Neural progenitor cell (in vitro differentiated cells): ENCODE measurements at places on chromosomes 11 and 22.

GRCh38 chr11:17561526-17561925 lies 14.5 kb downstream of the OTOG start:
- no peak for DNase-seq

- DNase-seq, result no peak
Measured at GRCh38 chr11:96238563-96239135, 104.3 kb downstream of the MAML2 start.

GRCh38 chr22:28269277-28269676 lies 350.2 kb upstream of the PITPNB start:
- no peak for DNase-seq

DNA sequence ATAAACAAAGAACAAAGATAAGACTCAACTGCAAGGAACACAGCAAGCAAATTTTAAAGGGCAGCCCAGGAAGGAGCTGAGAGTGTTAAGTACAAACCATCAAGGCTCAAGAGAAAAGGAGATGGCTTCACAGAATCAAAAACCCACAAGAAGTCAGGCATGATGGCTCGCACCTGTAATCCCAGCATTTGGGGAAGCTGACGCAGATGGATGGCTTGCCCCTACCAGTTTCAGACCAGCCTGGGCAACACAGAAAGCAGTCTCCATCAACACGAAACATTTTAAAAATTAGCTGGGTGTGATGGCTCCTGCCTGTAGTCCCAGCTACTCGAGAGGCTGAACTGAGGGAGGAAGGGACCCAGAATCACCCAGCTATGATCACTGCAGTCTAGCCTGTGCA lies 32.6 kb downstream of the MAPK1 start:
- no peak for DNase-seq

DNA sequence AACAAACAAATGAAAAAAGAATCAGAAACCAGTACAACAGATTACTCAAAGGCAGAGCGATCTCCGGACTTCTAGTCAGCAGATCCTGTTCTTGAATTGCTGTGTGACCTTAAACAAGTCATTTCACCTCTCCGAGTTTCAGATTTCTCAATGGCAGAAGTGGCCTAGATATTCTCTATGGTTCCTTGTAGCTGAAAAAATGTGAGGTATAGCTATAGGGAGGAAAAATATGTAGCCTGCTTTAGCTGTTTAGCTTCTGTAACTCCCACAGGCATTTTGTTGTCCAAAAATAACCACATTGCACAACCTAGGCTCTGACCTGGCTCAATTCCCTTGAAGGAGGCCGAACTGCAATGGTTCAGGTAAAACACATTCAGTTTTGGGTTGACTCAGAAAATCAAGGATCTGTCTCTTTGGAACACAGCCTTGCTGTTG lies 100.7 kb downstream of the DBX1 start:
- no peak for DNase-seq

GRCh38 chr11:125062218-125062930 lies 731 bp upstream of the SLC37A2 start:
- DNase-seq, result no peak
